CD4-positive, alpha-beta T cell treated with Interleukin-4 for 1 hour (primary cell): ENCODE measurements at places on chromosomes 4 and X.

DNA sequence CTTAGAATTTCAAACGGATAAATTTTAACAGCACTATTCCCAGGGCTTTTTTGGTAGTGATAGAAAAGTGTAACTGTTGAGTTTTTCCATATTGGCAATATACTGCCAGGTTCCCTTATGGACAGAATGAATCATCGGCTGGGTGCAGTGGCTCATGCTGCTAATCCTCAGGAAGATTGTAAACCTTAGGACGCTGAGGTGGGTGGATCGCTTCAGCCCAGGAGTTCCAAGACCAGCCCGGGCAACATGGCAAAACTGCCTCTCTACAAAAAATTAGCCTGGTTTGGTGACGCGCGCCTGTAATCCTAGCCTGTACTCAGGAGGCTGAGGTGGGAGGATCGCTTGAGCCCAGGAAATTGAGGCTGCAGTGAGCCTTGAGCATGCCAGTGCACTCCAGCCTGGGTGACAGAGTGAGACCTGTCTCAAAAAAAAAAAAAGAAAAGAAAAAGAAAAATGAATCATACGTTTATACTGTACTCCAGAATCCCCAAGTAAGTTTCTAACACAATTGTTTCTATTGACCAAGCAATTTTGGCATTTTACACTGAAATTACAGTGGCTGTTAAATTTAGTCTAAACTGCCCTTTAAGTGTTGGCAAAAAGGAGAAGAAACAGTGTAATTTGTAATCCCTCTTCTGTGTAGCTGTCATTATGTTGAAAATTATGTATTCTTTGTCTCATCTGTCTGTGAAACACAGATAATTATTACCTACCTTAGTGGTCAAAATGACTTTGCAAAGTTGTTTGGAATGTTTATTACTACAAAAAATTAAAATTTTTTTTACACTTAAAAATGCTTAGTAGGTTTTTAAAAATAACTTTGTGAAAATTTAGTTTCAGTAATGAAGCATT lies 1.8 kb downstream of the SLC30A9 start:
- no peak for DNase-seq

GRCh38 chr4:182975806-182976205 lies 58.6 kb upstream of the DCTD start:
- no peak for DNase-seq

DNA sequence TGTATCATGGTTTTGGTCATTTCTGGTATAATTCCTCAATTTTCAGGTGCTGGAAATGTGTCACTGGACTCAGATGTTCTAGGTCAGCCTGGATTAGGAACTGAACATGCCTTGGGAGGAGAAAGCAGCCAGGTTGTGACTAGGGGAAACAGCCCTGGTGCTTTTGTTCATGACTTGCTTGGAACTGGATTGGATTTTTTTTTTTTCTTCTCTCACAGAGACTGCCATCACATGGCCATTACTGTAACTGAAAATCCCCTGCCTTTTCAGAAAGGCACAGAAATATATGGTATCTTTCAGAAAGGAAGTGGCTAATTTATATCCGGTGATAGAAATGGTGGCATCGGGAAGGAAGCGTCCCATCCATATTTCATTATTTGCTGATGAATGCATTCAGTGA lies 34.6 kb downstream of the SEPTIN11 start:
- peak; percentile 65 for DNase-seq

DNA sequence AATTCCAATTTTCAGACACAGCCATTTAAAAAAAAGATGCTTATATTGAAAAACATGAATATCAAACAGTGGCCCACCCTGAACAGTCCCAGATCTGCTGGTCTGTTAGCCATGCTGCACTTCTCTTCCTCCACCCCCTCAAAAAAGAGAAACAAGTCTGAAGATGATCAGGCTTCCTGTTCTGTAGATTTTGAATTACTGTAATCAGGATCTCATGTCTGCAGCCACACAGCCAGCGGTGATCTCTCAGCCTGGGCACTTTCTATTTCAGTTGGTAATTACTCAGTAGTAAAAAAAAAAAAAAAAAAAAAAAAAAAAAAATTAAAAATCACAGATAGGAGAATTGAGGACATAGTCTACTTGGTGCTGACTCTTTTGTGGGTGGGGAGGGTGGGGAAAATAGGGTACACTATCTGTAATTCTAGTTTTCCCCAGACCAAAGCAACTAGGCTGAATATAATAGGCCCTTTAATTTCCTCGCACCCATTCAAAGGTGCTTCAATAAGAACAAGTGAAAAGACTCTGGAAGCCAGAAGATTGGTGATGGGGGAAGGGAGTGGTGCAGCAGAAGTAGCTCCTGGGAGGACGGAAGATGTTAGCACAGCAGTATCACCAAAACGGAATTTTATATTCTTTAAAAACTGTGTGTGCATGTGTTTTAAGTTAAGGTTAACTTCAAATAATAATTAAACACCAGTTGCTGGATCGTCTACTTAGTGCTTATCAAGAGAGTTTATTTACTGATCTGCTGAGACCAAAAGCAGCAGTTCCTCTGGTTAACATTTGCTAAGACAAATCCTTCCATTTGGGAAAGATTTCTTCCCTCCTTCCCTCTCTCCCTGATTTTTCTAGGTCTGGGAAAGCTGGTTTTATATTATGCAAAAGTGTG lies 47.0 kb downstream of the SPRY1 start:
- DNase-seq: no peak

DNA sequence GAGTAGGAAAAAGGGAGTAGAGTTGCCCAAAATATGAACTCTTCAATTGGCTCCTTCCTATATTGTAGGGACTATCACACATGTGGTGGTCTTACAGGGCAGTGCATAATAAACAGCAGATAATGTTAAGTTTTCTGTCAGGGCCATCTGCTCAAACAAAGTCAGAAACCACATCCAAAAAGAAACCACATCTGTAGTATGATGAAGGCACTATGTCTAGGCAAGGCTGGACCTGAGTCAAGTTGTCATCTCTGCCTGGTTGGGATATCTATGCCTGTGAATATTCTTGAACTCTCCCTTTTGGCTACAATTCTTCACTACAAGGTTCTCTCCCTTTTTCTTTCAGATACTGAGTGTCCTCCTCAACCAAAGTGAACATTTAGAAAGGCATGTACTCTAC lies 109.4 kb upstream of the C1GALT1C1 start:
- no peak for DNase-seq

- DNase-seq: peak; percentile 11
Measured at GRCh38 chrX:110317061-110317819, 645 bp downstream of the AMMECR1 start.

- no peak for DNase-seq
Measured at GRCh38 chrX:23788521-23788920, 5.5 kb downstream of the SAT1 start.
